Lower leg skin (tissue), 4 donors: ENCODE measurements at places on chromosomes 7 and 10.

DNA sequence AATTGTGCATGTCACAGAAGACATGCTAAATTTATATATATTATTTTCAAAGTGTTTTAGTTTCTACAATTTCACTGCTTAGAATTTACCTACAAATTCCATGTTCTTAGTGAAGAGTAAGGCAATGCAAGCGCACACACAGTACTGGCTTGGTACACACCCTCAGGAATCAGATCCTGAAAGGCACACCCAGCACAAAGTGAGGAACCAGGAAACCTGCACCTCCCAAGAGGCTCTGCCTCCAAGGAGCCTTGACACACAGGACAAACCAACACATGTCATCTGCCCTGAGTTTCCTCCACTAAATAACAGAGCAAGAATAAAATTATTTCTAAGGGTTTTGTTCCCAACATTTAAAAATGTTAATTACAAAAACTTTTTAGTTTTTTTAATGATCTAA is 156.2 kb downstream of the PARD3 start:
- DNase-seq: no peak

GRCh38 chr10:86824151-86824550 is 67.7 kb downstream of the BMPR1A start:
- no peak for DNase-seq

GRCh38 chr7:98213296-98213887 is 2.2 kb downstream of the BHLHA15 start:
- DNase-seq: no peak

GRCh38 chr7:115116773-115117715 is 195.2 kb downstream of the MDFIC start:
- DNase-seq: no peak

GRCh38 chr10:122454071-122454470 is 382 bp upstream of the ARMS2 start:
- no peak for DNase-seq

- no peak for DNase-seq
These were observed 337.3 kb downstream of the WDR37 start for GRCh38 chr10:1393481-1393880.

DNA sequence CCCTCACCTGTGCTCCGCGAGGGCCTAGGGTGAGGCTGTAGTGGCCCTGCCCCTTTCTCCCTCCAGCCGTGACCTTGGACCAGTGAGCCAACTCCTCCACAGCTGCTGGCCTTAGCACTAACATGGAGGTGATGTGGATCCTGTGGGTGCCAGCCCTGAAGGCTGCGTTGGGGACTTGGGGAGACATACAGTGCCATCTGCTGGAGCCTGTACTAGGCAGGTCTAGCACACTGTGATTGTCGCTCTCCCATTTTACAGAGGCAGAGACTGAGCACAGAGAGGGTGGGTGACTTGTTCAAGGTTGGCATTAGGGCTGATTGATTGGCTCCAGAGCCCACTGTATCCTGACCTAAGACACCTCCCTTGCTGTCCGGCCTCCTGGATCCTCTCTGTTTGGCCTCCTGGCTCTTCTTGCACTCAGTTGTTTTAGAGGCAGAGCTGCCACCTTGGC is 37.6 kb downstream of the PRF1 start:
- no peak for DNase-seq

DNA sequence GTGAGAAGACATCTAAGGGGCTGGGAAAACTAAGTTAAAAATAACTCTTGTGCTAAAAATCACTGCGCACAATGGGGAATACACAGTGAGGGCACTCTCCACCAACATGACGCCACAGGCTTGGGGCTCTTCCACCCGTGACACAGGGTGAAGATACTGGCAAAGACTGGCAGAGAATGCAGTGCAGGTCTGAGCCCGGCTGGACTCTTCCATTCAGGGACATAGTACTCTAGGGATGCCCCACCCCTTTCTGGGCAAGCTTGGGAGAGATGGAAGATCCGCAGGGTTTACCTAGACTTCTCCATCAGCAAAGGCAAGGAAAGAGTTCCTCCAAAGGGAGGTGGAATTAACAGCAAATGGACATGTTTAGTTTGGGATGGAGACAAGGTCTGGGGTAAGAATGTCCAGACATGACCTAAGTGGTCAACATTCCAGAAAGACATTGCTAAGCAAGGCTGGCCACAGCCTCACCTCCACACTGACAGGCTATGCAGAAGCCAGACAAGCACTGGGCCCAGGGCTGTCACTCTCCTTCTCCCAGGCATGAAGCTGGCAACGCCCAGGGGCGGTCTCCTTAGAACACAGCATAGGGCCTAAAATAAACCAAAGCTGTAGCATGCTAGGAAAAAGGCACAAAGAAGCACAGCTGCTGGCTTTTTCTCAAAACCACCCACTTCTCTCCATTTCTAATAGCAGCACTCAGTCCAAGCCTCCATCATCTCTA is 28.1 kb downstream of the XPNPEP1 start:
- DNase-seq: no peak

- no peak for DNase-seq
These were observed 15.3 kb upstream of the ZCCHC24 start for GRCh38 chr10:79460687-79461086.

GRCh38 chr7:114865564-114865963 is 56.3 kb upstream of the MDFIC start:
- DNase-seq: no peak

DNA sequence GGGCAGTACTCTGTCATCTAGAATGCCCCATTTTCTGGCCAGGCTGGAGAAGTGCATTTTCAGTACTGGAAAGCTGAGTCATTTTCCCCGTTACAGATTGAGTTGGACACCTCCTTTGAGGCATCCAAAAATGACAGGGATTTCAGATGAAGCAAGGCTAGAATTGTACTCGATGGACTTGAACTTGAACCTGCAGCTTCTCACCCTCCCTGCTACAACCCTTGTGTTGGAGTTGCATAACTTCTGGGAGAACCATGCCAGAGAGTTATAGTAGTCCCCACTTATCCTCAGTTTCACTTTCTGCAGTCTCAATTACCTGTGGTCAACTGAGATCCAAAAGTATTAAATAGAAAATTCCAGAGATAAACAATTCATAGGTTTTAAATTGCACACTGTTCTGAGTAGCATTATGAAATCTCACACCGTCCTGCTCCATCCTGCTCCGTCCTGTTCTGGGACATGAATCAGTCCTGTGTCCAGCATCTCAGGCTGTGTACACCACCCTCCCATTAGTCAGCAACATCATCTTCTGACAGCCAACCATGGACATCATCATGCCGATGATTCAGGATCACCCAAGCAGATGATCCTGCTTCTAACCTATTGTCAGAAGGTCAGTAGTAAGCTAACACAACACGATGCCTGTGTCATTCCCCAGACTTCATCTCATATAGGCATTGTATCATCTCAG is 363.7 kb downstream of the DPP6 start:
- no peak for DNase-seq

DNA sequence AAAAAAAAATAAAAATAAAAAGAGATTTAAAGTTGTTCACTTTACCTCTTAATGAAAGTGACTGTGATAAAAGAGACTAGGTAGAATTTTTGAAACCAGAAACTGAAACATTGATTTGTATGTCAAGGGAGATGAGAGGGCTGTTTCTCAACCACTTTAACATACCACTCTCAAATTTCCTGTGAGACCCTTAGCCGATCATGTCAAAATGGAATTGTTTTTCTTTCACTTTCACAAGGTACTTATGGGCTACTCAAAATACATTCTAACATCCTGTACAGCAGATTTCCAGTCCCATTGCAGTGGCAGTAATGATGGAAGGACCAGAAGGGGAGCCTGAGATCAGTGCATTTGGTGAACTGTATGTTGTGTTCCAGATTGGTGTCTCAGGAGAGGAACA is 261.2 kb downstream of the PPP1R3A start:
- no peak for DNase-seq

DNA sequence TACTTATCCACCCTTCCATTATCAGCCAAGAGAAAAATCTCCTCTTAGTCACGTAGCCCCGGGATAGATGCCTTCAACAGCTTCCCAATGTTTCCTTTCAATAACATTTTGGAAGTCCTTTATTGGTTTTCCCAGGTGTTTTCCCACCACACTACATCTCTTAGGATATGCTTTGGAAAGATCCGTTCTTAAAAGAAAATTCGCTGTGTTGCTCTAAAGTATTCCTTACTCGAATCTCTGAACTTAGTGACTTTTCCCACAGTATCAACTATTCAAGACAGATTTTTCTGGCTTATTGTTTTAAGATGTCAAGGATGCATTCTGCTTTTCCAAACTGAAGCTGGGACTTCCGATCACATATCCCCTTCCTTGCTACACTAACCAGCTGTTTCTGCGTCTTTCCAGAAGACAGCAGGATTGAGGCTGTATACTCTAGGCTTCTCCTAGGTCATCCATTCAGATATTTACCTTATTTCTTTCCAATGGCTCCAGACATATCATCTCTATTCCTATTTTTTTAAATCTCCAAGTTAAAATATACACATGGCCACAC is 36.5 kb upstream of the SVIL start:
- no peak for DNase-seq
